Adrenal gland (tissue), 19 donors: ENCODE measurements at places on chromosomes 2 and 18. TPM values are rescaled to one million over a fixed set of nuclear protein-coding genes. Genes with fewer than 3 reads are reported as not detected.
A peak's percentile ranks its signal among the peaks of the same experiment; 100 is the strongest.

Gene REG3A
- total RNA-seq, result 3.8 TPM

Gene CTNNA2
- total RNA-seq, result 2.4 TPM

Gene MEP1B
- total RNA-seq, result not detected

Gene WDR43
- total RNA-seq, result 32.4 TPM

Gene C2orf81
- total RNA-seq, result 0.95 TPM

Gene MC5R
- 0.06 TPM for total RNA-seq

Gene STAT4
- 0.60 TPM for total RNA-seq

Gene GCG
- total RNA-seq, result 0.22 TPM

DNA sequence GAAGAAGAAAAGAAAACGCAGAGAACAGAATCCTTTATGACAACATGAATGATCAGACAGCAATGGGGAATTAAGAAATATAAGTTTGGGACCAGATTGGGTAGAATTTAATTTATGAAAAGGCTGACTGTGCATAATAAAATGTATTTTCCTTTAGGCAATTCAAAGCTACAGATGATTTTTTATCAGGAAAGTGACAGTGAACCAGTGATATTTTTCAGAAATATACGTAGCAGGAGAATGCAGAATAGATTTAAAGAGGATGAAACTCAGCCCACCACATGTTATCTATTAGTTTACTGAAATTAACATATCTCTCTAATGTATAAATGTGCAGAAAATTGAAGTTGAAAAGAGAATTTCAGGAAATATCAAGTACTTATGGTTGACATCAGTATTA, 110.0 kb downstream of the SCN2A start:
- H3K27ac ChIP-seq, result no peak overlapping the region
- H3K36me3 ChIP-seq, result no peaks in the 10 kb centered on the region
- no peak overlapping the region for H3K4me3 ChIP-seq
- H3K27me3 ChIP-seq, result no peaks in the 10 kb centered on the region
- no peak for DNase-seq

DNA sequence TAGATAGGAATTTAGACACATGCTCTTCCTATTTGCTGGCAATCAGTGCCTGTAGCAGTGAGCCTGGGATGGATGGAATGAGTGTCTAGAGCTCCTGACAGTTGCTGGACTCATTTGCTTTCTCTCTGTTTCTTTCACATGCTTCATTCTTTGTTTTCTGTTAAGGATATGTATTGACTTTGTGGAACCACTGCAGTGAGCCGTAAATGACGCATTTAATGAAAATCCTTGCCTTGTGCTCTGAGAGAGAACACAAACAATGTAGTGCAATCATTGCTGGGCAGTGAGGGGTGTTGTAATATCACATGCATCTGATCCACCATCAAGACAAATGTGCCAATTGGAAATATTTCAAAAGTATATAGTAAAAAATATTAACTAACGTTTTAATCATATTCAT, 25.2 kb upstream of the CDH20 start:
- H3K27me3 ChIP-seq, result no peaks in the 10 kb centered on the region
- no peak for DNase-seq
- no peaks in the 10 kb centered on the region for H3K4me1 ChIP-seq
- H3K27ac ChIP-seq, result no peak overlapping the region
- no peak overlapping the region for H3K4me3 ChIP-seq

GRCh38 chr18:79326413-79327198, 69.1 kb upstream of the NFATC1 start:
- H3K27me3 ChIP-seq, result no peaks in the 10 kb centered on the region
- H3K4me1 ChIP-seq, result no peaks in the 10 kb centered on the region
- no peak for DNase-seq
- H3K4me3 ChIP-seq, result no peak overlapping the region
- no peaks in the 10 kb centered on the region for H3K36me3 ChIP-seq

DNA sequence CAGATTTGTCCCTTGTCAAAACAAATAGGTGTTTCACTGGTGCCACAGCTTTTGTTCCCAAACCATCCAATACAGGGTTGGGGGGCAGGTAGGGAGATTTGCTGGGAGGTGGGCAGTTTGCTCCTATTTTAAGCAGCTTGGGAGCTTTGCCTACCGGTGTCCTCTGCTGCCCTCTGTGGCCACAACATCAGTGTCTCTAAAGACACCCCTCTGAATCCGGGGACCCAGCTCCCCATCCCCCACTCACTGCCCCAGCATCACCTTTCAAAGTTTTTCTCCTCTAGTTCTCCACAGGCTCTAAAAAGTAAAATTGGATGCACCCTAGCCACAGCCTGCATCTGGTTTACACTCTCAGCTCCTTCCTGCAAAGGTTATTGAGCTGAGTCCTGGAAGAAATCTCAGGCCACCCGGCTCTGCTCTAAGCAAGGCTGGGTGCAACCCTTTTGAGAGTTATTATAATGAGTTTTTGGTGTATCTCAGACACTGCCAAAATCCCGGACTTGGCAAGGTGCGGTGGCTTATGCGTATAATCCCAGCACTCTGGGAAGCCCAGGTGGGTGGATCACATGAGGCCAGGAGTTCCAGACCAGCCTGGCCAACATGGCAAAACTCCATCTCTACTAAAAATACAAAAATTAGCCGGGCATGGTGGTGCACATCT, 2.9 kb upstream of the EPAS1 start:
- H3K36me3 ChIP-seq, result no peaks in the 10 kb centered on the region
- H3K27me3 ChIP-seq, result no peaks in the 10 kb centered on the region
- DNase-seq, result no peak
- no peak overlapping the region for H3K27ac ChIP-seq

DNA sequence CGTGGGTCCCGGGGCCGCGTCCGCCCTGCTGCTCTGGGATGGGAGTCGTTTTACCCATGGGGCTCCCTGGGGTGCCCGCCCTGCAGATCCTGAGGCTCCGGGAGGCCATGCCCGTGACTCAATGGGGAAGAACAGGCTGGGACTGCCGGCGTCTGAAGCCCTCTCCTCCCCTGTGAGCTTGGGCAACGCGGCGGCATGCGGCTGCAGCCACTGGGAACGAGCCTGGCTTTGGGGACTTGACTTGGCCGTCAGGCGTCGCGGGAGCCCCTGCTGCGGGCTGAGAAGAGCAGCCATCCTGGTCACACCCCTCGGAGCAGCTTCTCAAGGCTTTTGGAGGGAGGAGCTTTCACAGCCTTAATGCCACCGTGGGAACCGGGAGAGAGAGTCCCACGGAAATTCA, 126.9 kb upstream of the CTDP1 start:
- no peaks in the 10 kb centered on the region for H3K4me1 ChIP-seq
- no peak overlapping the region for H3K27ac ChIP-seq
- H3K36me3 ChIP-seq, result no peaks in the 10 kb centered on the region
- H3K27me3 ChIP-seq, result peaks cover 4% of the 10 kb centered on the region
- H3K4me3 ChIP-seq, result no peak overlapping the region

DNA sequence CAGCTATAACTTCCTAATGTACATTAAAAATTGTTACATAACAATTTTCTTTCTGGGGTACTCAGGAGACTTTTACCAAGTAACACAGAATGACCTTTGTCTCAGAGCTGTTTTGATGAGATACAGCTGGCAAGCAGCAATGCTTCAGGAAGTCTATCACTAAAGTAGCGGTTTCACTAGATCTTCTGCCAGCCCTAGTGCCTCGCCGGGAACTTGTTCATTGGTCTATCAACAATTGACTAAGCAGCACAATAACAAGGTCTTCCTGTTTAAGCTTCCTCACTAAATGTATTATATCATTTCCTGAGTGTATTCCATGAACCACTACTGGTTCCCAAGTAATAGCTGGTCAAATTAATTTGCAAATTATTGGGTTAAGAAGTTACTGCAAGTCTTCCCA, 69.2 kb downstream of the TRIP12 start:
- peak overlapping the region; percentile 22 for H3K27ac ChIP-seq
- no peak for DNase-seq
- no peak overlapping the region for H3K4me3 ChIP-seq

GRCh38 chr18:39318008-39318407, 1752.4 kb upstream of the CELF4 start:
- no peaks in the 10 kb centered on the region for H3K36me3 ChIP-seq
- H3K27ac ChIP-seq, result no peak overlapping the region
- H3K4me3 ChIP-seq, result no peak overlapping the region
- no peaks in the 10 kb centered on the region for H3K4me1 ChIP-seq
- peak; percentile 1 for DNase-seq

- DNase-seq, result no peak
- no peaks in the 10 kb centered on the region for H3K27me3 ChIP-seq
- H3K4me3 ChIP-seq, result no peak overlapping the region
- no peak overlapping the region for H3K27ac ChIP-seq
- H3K4me1 ChIP-seq, result no peaks in the 10 kb centered on the region
Observed at GRCh38 chr2:181523756-181524155, 66.6 kb downstream of the ITGA4 start.

- DNase-seq, result no peak
- no peaks in the 10 kb centered on the region for H3K4me1 ChIP-seq
Observed at GRCh38 chr2:9288681-9289338, 82.2 kb downstream of the ASAP2 start.

- no peaks in the 10 kb centered on the region for H3K27me3 ChIP-seq
- no peak overlapping the region for H3K27ac ChIP-seq
- no peaks in the 10 kb centered on the region for H3K4me1 ChIP-seq
- peak; percentile 40 for DNase-seq
Observed at GRCh38 chr2:126776255-126776654, 120.3 kb downstream of the GYPC start.

DNA sequence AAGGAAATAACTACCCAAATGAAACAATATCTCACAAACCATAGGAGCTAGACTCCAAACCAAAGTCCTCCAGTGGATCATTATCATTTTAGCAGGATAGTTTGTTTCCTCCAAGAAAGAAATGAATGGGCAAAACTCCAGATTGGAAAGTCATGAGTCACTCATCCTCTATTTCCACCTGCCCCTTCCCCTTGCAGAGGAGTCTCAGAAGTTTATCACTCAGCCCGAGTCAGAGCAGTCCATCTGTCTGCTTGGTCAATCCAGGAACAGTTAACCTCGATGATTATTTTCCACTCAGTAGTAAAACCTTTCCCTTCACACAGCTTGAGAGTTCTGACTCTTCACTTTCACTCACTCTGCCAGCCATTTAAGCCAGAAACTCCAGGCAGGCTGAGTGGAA, 462.2 kb downstream of the BCL11A start:
- no peaks in the 10 kb centered on the region for H3K4me1 ChIP-seq
- H3K27me3 ChIP-seq, result no peaks in the 10 kb centered on the region
- H3K27ac ChIP-seq, result no peak overlapping the region
- H3K36me3 ChIP-seq, result no peaks in the 10 kb centered on the region
- DNase-seq, result no peak
- no peak overlapping the region for H3K4me3 ChIP-seq

DNA sequence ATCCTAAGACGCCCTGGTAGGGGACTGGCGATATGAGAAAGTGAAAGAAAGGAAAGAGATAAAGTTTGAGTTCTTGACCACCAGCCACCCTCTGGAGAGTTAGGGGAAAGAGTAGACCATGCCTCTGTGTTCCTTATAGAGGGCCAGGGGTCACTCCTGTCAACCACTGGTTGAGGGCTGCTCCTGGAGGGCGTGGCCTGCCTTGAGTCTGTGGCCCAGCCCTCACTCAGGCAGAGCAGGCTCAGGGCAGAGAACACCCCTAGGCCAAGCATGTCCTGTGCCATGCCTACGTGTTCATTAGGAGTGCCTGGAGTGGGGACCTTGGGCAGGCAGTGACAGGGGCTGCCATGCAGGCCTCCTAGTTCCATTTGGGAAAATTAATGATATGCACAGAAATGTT, 161.1 kb upstream of the EPB41L3 start:
- no peaks in the 10 kb centered on the region for H3K4me1 ChIP-seq
- no peak overlapping the region for H3K4me3 ChIP-seq
- DNase-seq, result no peak
- H3K36me3 ChIP-seq, result no peaks in the 10 kb centered on the region
- H3K27ac ChIP-seq, result no peak overlapping the region

DNA sequence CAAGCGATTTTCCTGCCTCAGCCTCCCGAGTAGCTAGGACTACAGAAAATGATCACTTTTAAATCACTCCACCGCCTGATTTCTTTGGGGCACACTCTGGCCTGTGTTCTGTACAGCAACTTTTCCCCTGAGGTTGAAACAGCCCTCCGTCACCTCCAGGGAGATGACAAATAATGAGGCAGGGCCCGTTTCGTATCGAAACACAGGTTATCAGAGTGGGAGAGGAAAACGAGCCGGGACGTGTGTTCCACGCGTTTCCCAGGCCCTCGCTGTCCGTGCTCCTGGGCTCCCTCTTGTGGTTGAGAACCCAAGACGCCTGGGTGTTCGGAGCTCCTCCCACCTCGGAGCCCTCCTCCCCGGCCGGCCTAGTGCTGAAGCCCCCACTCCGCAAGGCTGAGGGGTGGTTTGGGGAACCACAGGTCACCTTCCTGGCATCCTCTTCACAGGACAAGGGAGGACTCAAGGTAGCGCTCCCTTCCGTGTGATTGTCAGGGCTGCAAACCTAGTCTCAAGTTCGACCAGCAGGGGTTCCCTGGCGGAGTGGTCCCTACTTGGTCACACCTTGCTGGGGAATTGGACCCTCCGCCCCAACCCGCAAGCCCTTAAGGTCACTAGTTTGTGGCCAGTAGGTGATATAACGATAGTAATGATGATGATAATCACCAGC, 12.8 kb downstream of the ATP6V1B1 start:
- H3K27ac ChIP-seq, result no peak overlapping the region
- peak; percentile 72 for DNase-seq
- no peaks in the 10 kb centered on the region for H3K36me3 ChIP-seq
- peaks cover 5% of the 10 kb centered on the region for H3K27me3 ChIP-seq

DNA sequence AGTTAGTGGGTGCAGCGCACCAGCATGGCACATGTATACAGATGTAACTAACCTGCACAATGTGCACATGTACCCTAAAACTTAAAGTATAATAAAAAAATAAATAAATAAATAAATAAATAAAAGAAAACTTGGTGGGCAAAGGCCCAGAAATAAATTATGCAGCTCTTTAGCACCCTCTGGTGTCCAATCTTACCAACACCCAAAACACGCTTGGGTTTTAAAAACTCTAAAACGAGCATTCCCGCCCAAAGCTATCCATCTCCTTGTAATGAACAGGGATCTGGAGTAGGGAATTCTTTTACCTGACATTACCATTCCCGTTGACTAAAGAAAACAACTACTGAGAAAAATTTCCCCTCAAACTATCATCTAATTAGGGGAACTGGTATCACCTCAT, 2005.9 kb upstream of the CELF4 start:
- no peaks in the 10 kb centered on the region for H3K4me1 ChIP-seq
- no peak overlapping the region for H3K27ac ChIP-seq
- no peaks in the 10 kb centered on the region for H3K36me3 ChIP-seq

- H3K27ac ChIP-seq, result no peak overlapping the region
- H3K27me3 ChIP-seq, result no peaks in the 10 kb centered on the region
Observed at GRCh38 chr18:25592804-25593360, 240.9 kb upstream of the ZNF521 start.

GRCh38 chr2:33859176-33859575, 260.1 kb upstream of the FAM98A start:
- H3K27me3 ChIP-seq, result no peaks in the 10 kb centered on the region
- no peaks in the 10 kb centered on the region for H3K36me3 ChIP-seq
- H3K4me1 ChIP-seq, result no peaks in the 10 kb centered on the region
- no peak for DNase-seq

GRCh38 chr2:209426432-209426831, 2.6 kb downstream of the MAP2 start:
- no peak overlapping the region for H3K4me3 ChIP-seq
- peaks cover 17% of the 10 kb centered on the region for H3K4me1 ChIP-seq
- H3K36me3 ChIP-seq, result no peaks in the 10 kb centered on the region
- no peak for DNase-seq
- no peaks in the 10 kb centered on the region for H3K27me3 ChIP-seq

- no peaks in the 10 kb centered on the region for H3K4me1 ChIP-seq
- no peak overlapping the region for H3K4me3 ChIP-seq
- no peak overlapping the region for H3K27ac ChIP-seq
- H3K27me3 ChIP-seq, result peaks cover 4% of the 10 kb centered on the region
Observed at GRCh38 chr2:237864940-237865622, 5.7 kb downstream of the RAMP1 start.
